Activated naive CD4-positive, alpha-beta T cell treated with anti-CD3 and anti-CD28 coated beads, Interleukin-2, amount 50 U/mL, for 16 hours (primary cell): ENCODE measurements at places on chromosomes 3 and 15.

DNA sequence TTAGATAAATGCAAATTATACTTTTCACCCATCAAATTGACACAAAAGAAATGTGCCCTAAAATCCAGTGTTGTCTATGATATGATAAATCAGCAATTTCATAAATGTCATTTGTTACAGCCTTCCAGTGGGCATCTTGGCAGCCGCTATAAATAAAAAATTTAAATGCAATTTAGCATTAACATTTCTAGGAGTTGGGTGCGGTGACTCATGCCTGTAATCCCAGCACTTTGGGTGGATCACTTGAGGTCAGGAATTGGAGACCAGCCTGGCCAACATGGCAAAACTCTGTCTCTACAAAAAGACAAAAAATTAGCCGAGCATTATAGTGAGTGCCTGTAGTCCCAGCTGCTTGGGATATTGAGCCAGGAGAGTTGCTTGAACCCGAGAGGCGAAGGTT, 65.9 kb upstream of the POMGNT2 start:
- DNase-seq, result no peak

GRCh38 chr3:64943866-64944265, 256.1 kb upstream of the ADAMTS9 start:
- no peak for DNase-seq

DNA sequence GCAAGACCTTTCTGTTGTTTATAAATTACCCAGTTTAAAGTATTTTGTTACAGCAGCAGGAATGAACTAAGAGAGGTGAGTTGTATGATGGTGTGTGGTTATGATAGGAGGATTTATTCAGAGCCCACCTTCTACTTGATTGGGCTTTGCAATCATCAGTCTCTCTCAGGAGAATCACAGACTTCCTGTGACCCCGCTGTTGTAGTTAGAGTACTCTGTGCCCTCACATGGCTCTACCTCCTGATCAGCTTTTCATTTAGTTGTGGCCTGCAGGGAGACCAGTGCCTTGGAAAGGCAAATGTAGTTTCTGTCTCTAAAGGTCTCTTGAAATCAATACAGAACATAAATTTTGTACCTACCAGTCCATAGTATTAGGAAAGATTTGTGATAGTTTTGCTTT, 7.6 kb upstream of the P2RY14 start:
- no peak for DNase-seq

- no peak for DNase-seq
Measured at GRCh38 chr3:155704771-155705559, 39.9 kb downstream of the PLCH1 start.

- no peak for DNase-seq
Measured at GRCh38 chr3:157493627-157494550, 9.3 kb downstream of the VEPH1 start.

- no peak for DNase-seq
Measured at GRCh38 chr3:159216311-159216710, 414.5 kb downstream of the MFSD1 start.

GRCh38 chr3:134430950-134431445, 54.8 kb downstream of the ANAPC13 start:
- DNase-seq, result no peak

- DNase-seq, result no peak
Measured at GRCh38 chr15:69601711-69602504, 149.3 kb downstream of the RPLP1 start.

GRCh38 chr3:43155464-43156121, 49.7 kb upstream of the POMGNT2 start:
- DNase-seq, result no peak
